ENCODE measurements at places on chromosomes 2 and 18.

GRCh38 chr2:227642656-227643055, 23.9 kb upstream of the SCYGR5 start:
- no peak for DNase-seq

DNA sequence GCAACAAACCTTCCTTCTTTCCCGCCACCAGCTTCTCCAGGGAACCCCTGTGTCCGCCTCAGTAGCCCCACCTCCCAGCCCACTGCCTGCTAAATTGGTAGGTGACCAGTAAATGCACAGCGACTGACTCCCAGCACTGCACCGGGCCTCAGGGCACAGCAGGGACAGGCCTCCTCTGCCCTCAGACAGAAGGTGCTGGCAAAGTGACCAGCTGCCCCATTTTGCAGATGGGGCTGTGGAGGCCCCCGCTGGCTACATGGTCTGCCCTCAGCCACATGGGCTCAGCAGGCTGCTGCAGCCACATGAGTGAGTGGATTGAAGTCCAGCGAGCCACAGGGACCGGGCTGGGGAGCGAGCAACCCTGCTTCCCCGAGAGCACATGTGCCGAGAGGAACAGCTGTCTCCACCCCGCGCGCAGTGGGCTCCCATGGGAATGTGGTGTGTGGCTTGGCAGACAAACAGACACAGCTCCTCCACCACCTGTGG, 7.8 kb upstream of the NPPC start:
- DNase-seq = no peak

DNA sequence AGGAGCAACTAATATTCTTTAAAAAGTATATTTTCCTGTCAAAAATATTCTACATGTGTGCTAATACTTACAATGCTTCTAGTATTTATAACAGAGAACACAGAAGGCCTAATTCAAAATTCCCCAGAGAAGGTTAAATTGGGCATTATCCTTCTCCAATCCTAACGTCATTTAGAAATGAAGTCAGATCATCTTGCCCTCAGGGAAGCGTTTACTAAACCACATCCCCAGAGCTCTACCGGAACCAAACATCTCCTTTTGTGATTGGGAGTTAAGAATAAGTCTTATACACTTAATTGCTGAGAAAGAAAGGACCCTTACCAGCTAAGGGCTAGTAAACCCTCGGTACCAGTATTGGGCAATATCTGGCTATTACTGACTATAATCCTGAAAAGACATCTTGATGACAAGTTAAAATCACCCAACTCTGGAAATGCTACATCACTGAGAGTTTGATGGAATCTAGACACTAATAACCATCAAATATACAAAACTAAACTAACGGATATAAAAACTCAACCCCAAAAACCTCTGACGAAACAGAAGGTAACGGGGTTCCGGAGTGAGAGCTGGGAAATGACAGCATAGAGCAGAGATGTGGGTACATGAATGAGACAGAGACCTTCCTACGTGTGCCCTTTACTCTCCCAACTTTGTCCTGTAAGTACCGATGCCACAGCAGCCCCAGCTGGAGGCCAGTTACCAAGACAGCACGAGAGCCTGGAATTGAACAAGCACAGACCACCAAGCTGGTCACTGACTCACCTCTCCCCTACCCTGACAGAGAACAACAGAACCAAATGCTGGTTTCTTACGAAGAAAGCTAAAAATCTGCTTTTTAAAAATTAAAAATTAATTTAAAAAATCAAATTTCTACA, 35.0 kb downstream of the WDSUB1 start:
- DNase-seq = no peak

- no peak for DNase-seq
Observed at GRCh38 chr2:108918941-108919341, 70.1 kb downstream of the EDAR start.

DNA sequence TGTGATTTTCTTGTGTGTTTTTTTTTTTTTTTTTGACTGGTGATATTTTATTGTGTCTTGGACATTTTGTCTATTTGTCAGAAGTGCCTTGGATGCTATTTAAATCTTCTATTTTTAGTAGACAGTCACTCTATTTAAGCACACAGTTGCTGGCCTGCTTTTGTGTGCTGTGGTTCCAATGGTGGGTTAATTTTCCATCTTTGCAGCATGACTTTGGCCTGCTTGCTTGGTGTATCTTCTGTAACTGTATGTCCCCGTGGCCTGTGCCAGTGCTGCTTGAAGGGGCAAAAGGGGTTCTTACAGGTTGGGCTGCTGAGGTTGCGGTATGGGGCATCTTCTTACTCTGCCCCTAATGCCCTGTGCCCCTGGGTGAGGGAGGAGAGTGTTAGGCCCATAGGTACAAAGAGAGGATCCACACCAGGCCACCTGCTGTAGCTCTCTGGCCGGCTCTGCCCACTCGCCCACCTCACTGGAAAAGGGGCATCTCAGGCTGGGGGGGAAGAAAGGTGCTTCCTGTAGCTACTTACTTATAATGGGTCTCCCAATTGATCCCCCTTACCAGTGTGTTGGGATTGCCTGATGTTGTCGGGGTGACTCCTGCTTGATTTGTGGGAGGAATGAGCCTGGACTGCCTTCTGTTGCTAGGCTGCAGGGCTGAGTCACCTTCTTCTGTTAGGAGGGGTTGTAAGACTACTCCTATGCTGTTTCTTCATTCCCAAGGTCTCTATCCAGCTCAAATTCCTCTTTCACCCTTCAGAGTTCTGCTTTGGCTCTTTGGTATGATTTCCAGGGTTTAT, 490.0 kb upstream of the HS6ST1 start:
- no peak for DNase-seq
